ENCODE measurements at places on chromosomes 6 and 20. TPM values are rescaled to one million over a fixed set of nuclear protein-coding genes. Genes with fewer than 3 reads are reported as not detected.

The CYP24A1 gene
- 2.1 TPM for polyA plus RNA-seq

The TENT5A gene
- 10.0 TPM for polyA plus RNA-seq

The AK9 gene
- polyA plus RNA-seq = 2.6 TPM

The PDCD2 gene
- polyA plus RNA-seq = 63.8 TPM

DNA sequence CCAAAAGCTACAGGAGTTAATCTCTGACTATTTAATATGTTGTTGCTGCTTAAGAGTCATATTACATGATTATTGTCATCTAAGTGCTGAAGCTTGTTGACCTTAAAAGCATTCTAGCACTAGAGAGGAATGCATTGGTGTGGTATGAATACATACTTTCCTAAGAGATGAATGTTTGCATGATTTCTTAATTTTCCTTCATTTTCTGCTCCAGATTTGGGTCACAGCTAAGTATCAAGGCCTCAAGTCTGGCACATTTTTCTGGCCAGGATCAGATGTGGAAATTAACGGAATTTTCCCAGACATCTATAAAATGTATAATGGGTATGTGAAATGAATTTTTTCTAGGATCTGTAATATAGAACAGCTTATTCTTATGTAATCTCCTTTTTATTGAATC, 53.6 kb downstream of the ENPP1 start:
- no peak for DNase-seq

GRCh38 chr20:10660661-10661060, 13.1 kb downstream of the JAG1 start:
- no peak for DNase-seq

- no peak for DNase-seq
Observed at GRCh38 chr6:14142063-14142450, 24.5 kb downstream of the CD83 start.

DNA sequence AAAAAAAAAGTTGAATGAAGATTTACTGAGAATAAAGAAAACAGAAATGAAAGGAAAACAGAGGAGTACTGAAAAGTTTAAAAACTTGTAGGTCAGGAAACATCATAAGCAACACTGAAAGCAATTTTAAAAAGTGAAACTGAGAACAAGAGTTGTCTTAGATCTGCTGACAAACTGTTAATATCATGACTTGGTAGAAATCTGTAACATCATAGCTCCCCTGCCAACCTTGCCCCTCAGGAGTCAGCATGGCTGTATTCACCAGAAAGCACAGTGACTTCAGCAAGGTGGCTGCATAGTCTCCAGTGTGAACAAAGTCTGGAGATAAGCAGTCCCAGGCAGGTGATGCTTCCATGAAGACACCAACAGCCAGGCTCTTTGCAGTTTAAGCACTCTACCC, 5.3 kb downstream of the NAA20 start:
- no peak for DNase-seq

DNA sequence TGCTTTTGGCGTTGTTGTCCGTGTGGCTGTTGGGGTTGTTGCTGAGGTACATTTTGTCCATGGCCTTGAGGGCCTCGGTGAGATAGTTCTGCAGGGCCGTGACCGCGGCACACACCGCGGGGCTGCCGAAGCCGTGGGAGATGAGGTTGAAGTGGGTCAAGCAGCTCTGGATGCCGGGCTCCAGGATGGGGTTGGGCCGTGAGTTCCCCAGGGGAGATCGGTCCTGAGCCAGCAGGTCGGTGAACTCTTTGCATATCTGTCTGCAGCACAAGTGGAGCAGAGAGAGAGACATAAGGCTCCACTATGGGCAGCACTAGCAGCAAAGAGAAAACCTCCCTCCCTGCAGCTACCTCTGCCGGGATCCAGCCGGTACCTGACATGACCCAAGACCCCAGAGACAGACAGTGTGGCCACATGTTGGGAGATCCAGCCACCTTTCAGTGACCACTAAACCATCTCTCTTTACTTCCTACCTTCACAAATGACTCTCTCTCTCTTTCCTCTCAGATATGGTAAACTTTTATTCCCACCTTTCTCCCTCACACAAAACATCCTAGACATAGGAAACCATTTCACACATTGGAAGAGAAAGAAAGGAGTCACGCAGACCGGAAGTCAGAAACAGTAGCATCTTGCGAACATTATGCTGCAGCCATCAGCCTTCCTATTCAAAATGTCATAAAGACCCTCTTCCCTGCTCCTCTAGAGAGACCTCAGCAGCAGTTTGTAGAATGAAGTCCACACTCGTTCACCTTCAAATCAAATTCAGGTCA, 16.2 kb downstream of the TFAP2A start:
- no peak for DNase-seq

DNA sequence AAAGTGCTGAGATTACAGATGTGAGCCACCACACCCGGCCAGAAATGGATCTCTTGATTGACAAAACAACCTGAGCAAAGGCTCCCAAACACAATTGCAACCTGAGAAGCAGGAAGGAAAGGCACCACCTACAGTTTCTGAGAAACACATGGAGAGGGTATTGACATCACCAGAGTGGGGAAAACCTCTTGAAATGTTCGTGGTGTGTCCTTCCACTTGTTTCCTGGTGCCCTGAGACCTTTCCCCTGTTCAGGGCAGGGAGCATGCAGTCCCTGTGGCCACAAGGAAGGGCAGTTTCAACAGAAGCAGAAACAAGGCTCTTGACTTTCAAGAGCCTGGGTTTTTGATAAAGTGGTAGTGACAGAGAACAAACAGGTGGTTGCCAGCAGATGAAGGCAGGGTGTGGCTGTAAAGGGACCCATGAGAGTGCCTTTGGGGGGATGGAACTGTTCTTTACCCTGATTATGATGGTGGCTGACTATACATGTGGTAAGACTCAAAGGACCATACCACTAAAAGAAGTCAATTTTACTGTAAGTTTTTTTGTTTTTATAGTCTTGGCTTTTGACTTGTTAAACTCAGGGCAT, 3.2 kb upstream of the BPIFA1 start:
- no peak for DNase-seq

DNA sequence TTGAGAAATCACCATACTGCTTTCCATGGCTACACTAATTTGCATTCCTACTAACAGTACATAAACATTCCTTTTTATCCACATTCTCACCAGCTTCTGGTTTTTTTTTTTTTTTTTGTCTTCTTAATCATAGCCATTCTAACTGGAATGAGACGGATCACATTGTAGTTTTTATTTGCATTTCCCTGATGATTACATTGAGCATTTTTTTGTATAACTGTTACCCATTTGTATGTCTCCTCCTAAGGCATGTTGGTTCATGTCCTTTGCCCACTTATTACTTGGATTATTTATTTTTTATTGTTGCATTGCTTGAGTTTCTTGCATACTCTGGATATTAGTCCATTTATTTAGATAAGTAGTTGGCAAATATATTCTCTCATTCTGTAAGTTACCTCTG, 258.0 kb downstream of the MEI4 start:
- DNase-seq = no peak

DNA sequence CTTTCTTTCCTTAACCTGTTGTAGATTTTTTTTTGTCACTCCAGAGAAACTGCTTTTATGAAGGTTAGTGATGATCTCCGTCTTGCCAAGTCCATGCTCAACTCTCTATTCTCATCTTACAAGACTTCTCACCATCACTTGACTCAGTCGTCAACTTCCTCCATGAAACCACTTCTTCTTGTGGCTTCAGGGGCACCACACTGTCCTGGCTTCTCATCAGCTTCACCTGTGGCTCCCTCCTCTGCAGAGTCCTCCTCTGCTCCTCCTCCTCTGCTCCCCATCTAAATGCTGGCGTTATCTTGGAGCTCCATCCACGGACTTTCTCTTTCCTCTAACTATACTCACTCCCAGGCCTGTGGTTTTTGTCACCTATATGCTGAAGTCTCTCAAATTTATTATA, 187.5 kb downstream of the BACH2 start:
- DNase-seq = no peak

DNA sequence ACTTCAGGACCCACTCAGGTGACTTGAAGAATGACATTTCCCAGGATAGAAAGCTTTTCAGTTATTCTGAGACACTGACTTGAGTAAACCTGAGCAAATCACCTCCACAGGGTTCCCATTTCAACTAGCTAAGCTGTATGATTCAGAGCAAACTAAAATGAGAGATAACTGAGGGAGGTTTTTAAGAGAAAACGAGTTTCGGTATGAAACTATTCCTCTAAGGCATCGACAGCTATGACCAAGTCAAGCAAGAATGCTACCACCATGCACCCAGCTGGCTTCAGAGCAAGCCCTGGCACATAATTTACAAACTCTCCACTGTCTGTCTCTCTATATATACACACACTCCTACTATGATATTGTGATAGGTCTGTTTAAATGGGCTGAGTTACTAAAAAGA, 75.4 kb downstream of the PERP start:
- DNase-seq = no peak

GRCh38 chr20:15387228-15387627, 1049.8 kb upstream of the FLRT3 start:
- DNase-seq = no peak

DNA sequence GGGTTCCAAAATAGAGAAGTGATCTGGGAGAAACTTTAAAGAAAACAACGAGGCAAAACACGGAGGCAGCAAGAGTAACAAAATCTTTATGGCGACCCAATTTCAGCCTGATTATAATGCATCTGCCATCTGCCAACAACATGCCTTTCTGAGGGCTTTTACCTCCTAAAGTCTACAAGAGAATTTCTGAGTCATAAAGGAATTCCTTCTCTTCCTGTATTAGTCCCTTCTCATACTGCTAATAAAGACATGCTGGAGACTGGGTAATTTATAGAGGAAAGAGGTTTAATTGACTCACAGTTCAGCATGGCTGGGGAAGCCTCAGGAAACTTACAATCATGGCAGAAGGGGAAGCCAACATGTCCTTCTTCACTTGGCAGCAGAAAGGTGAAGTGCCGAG, 226.6 kb downstream of the HACE1 start:
- DNase-seq = no peak
